Activated naive CD4-positive, alpha-beta T cell treated with anti-CD3 and anti-CD28 coated beads, Interleukin-2, amount 10 ng/mL, durations not matched to agents 5 hours and 36 hours (primary cell): ENCODE measurements at places on chromosomes 2 and 18. TPM values are rescaled to one million over a fixed set of nuclear protein-coding genes. Genes with fewer than 3 reads are reported as not detected.

RAX gene
- total RNA-seq, result not detected

SATB2 gene
- 0.05 TPM for total RNA-seq

OR6B2 gene
- not detected for total RNA-seq

HOXD13 gene
- total RNA-seq, result not detected

FAM124B gene
- 0.58 TPM for total RNA-seq

FABP1 gene
- total RNA-seq, result not detected

MERTK gene
- total RNA-seq, result 0.13 TPM

EPHA4 gene
- total RNA-seq, result 26.1 TPM

MEP1B gene
- not detected for total RNA-seq

CYP27A1 gene
- total RNA-seq, result 0.10 TPM

MC5R gene
- total RNA-seq, result not detected

FMNL2 gene
- total RNA-seq, result 0.83 TPM

VIL1 gene
- total RNA-seq, result not detected

NBEAL1 gene
- 9.6 TPM for total RNA-seq

GALNT3 gene
- total RNA-seq, result 8.5 TPM

AMER3 gene
- not detected for total RNA-seq

POMC gene
- 2.8 TPM for total RNA-seq

GLI2 gene
- total RNA-seq, result 0.22 TPM

HOXD12 gene
- total RNA-seq, result not detected

TRIM43B gene
- total RNA-seq, result not detected
